ENCODE measurements at places on chromosomes 1 and 21.

DNA sequence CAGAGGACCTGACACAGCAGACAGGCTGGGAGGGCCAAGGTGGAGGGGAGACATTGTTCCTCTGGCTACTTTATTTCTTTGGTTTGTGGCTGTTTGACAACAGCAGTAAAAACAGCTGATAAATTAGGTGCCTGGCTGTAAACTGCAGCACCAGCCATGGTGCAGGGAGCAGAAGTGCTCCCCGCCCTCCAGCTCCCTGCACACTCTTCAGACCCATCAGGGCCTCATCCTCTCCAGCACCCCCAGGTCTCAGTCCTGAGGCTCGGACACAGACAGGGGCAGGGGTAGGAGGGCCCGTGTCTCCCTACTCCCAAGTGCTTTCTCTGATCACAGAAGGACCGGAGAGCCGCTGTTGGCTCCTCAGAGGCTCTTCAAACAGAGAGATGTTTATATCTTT, 17.7 kb upstream of the LRRN2 start:
- no peak for DNase-seq

DNA sequence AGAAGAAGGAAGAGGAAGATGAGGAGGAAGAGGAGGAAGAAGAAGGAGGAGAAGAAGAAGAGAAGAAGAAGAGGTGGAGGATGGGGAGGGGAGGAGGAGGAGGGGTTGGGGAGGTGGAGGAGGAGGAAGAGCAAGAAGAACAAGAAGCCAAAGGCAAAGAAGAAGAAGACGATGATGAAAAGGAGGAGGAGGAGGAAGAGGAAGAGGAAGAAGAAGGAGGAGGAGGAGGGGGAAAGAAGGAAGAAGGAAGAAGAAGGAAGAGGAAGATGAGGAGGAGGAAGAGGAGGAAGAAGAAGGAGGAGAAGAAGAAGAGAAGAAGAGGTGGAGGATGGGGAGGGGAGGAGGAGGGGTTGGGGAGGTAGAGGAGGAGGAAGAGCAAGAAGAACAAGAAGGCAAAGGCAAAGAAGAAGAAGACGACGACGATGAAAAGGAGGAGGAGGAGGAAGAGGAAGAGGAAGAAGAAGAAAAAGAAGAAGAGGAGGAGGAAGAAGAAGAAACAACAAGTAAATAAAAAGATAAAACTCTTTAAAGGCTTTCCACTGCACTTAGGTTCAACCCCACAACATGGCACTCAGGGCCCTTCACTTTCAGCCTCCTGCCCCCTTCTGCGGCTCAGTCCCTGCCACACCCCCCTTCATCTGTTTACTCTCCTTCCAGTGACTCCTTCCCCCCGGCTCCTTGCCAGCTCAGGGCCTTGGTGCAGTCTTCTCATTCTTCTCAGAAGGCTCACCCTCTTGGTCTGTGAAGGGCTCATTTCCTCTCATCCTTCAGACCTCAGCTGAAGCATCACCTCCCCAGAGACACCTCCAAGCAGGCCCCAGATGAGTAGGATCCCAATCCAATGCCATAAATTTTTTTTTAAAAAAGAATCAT, 114.0 kb downstream of the KCNN3 start:
- no peak for DNase-seq

DNA sequence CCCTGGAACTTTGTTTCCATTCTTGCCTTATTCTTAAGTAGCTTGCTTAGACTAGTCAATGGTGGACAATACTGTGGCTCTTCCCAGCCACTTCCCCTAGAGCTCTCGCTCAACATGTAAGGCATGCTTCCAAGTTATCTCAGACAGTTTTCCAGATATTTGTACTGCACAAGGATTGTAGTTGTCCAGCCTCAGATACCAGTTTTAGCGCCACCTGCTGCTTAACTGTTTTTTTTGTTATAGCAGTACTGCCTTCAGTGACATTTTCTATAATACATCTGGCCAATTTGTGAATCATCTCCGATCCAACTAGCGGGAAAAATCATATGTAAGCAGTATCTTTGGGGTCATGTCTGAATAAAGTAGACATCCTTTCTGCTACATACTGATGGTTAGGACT, 346.7 kb upstream of the ADGRL4 start:
- DNase-seq, result peak; percentile 6

GRCh38 chr1:6358757-6359201, 34.8 kb downstream of the ACOT7 start:
- DNase-seq, result peak; percentile 41

GRCh38 chr1:65881067-65881594, 88.4 kb downstream of the PDE4B start:
- no peak for DNase-seq

DNA sequence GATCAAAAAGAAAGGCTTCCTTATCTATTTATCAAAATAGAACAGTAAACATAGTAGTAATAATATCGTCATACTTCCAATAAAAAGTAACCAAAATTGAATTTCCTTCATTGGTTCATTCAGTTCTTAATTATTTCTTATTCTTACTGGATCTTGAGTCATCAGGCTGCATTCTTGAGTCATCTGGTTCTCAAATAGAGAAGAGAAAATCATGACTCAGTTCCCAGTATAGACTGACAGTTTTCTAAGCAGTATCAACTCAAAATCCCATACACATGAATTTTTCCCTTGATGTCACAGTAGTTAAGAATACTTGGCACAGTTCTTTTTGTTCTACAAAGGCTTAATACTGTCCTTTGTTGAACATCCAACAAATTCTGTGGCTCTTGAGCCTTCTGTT, 626.9 kb upstream of the ADGRL4 start:
- no peak for DNase-seq

- no peak for DNase-seq
Measured at GRCh38 chr1:221606256-221606655, 135.6 kb downstream of the DUSP10 start.

DNA sequence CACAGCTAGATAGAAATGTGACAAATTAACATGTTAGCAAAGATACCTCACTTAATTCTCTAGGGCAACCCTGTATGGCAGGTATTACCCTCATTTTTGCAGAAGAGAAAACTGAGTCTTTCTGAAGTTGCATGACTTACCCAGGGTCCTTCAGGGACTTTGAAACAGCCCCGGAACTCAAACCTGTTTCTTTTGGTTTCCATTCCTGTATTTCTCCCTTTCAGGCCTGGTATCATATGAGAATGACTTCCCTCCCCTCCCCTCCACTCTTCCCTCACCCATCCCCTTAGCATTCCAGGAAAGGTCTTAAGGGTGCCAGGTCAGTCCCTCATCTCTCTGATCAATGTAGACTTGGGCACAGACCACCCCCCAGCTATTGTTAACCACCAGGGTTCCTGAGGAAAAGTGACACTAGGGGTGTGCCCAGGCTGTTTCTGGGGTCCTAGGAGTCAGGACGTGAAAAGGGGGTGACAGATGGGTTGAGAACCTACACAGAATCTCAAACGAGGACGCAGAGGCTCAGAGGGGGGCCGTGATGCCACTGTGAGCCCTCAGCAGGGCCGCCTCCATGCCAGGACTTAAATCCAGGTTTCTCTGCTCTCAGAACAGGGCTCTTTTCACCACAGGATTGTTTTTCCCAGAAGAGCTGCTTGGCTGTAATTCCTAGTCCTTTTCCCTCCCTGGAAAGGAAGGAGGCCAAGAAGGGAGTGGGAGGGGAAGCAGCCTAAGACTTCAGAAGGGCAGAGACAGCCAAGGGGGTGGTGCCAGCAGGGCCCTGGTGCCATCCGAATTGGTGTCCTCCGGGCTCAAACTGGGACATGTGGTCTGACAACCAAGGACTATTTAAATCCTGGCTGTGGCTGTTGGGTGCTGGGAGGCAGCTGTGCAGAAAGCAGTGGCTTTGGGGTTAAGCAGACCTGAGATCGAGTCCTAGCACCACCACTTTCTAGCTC, 2.1 kb upstream of the WASF2 start:
- DNase-seq, result no peak

DNA sequence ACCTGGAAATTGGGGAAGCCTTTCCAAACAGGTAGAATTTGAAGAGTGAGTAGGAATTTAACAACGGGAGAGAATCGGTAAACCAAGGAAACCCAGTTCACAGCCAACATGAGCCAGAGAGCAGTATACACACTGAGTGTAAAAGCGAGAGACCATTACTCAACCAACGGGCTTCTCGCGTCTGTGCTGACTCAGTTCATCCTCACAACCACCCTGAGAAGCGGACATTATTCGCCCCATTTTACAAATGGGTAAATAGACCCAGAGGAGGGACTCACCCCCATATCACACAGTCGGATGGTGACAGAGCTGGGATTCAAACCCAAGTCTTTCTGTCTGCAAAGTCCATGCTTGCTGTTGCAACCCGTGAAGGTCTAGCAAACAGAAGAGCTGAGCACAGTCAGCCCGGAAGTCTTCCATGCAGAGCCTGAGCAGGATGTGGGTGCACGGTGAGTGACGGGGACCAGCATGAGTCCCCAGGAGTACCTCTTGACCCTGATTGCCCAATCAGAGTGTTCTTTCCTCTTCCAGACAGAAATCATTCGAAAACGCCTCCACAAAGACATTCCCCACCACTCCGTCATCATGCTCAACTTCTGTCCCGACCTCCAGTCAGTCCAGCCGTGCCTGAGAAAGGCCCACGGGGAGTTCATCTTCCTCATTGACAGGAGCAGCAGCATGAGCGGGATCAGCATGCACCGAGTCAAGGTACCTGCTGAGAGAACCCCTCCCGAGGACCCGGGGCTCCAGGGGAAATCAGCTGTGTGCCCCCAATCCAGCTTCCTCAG, 32.3 kb downstream of the VWA5B1 start:
- DNase-seq, result no peak

DNA sequence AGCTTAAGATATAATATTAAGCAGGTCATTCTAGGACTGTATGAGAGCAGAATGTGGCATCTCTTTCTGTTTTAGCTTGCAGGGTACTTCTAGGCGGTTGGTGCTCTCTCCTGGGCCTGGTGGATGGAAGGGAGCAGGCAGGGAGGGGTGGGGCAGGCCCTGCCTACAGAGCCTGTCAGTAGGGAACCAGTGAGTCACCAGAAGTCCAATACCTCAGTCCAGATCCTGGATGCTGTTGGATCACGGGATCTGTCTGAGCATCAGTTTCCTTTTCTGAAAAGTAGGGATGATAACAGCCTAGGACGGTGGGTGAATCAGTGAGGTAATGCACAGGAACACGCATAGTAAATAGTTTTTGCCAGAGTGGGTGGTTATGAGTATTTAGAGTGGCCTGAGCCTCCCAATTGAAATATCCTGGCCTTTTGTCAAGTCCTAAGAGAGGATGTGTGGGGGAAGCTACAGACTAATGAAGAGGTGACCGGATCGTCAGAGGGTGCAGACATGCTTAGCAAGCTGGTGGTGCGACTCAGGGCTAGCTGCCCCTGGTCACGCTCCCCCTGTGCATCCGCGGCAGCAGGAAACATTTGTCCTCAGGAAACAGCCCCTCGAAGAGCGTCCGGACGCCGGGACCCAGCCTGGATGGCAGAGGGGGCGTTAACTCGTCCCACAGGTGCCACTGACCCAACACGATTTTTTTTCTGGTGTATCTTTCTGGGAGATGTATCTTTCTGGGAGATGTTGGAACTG, 23.9 kb downstream of the NAV1 start:
- DNase-seq, result no peak

DNA sequence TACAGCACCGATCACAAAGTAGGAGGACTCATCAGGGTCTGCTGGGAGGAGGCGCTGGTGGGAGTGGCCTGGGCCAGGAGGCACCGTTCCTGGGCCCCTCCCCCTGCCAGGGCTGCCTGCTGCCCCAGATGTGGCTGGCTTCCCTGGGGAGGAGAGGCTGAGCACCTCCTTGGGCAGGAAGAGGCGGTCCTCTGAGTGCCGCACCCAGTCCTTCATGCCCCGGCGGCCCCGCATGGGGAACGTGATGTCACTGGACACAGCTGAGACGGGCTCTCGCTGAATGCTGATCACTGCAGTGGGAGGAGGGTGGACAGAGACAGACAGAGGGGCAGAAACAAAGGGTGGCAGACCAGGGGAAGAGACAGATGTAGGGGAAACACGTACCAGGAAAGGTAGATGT, 24.8 kb downstream of the ADGRB2 start:
- no peak for DNase-seq

DNA sequence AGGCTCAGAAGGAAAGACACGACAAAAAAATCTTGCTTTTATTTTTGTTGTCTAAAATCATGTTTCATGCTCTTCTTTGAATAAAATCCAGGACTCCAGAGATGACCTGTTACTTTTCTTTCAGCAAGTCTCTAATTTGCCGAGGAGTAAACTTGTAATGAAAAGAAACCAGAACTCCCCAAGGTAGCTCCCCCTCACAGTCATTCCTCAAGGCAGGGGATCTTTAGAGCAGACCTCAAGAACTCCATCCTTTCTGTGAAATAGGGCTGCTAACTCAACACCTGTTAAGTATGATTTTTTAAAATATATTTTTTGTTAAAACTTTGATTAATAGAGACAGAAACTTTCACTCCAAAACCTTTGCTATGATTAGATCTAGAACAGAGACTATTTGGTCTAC, 82.7 kb upstream of the ABCD3 start:
- no peak for DNase-seq

GRCh38 chr1:47854552-47855144, 142.5 kb downstream of the TRABD2B start:
- no peak for DNase-seq

DNA sequence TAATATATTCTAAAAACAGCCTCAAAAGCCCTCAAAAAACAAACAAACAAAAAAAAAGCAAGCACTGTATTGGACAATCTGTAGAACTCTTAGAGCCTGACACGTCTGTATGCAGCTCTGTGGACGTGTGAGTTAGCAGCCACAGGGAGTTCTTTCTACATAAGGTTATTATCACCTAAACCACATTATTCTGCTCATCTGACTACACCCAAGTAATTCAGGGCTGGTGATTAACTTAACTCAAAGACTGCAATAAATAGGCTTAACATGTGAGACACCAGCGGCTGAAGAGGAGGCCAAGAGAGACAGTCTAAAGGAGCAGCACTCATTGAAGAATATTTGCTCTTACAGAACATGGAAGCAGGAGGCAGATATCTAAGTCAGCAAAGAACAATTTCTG, 316.0 kb downstream of the VAV3 start:
- DNase-seq, result no peak

- DNase-seq, result no peak
Measured at GRCh38 chr1:167837326-167837725, 76.6 kb downstream of the ADCY10 start.

DNA sequence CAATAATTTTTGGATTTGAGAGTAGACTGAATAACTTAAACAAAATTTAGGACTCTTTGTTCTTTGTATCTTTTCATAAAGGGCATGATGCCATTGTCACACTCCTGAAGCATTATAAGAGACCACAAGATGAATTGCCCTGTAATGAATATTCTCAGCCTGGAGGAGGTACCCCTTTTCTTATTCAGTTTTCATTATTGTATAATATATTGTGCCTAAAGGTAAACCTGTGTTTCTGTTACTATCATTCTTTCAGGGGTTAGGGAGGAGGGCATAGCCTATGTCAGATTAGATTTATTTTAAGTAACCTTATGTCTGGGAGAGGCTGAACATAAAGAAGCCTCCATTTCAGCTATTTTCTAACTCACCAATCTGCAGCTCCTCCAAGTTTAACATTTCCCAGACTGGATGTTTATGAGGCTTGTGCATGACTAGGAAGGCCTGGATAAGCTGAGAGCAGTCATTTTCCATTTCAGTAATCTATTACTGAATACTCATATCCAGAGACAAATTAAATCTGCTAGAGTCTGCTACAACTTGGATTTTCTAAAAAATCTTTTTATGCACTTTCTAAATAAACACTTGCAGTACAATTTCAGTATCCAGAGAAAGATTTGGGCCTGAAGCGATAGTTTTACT, 132.1 kb downstream of the TNNI3K start:
- no peak for DNase-seq

- DNase-seq, result no peak
Measured at GRCh38 chr1:84598846-84599741, 24.9 kb upstream of the CTBS start.
